ENCODE measurements at places on chromosomes 2 and 18.

- DNase-seq, result no peak
Measured at GRCh38 chr2:160167089-160167740, 32.9 kb downstream of the ITGB6 start.

- no peak for DNase-seq
Measured at GRCh38 chr2:168521053-168521741, 65.1 kb downstream of the CERS6 start.

GRCh38 chr2:166092889-166093288 lies 34.9 kb downstream of the SCN1A start:
- DNase-seq, result no peak

- no peak for DNase-seq
Measured at GRCh38 chr2:28681158-28681571, 70.5 kb upstream of the PPP1CB start.

DNA sequence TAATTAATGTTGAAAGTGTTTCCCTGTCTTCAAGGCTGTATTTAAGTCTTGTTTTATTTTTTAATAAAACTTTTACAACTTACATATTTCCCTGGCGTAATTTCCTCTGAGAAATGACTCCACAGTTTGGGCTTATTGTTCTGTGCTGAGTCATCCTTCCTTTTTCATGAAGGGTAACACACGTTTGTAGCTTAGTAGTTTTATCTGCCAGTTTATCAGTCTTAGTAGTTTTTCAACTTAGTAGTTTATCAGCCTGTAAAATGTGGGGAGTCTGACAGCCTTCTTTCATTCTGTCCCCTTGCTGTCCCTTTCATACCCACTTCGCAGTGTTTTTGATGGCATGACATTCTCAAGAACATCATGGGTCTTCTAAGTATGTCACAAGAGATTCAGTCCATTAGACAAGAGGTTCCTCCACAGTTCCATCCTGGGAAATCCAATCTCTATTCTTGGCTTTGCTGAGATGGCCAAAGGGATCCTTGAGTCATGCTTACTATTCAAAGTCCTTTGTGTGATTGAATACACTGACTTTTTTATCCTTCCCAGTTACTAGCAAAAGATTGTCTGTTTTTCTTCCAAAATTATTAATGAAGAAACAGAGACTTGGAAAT lies 60.0 kb upstream of the SGPP2 start:
- no peak for DNase-seq

DNA sequence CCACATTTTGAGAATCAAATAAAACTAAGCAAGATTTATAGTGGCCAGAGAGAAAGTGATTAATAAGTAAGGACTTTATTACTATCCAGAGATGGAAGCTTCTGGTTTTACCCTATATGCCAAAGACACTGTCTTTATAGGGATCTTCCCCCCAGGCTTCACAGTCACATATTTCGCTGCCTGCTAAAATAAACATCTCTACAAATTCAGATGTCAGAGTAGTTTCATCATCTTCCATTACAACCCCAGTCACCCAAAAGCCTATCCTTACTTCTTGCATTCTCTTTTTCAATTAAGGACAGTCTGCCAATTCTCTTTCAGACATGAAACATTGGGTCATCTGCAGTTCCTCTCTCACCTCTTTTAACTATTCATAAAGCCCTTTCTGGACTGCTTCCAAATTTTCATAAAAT lies 28.3 kb downstream of the CREB1 start:
- no peak for DNase-seq

- no peak for DNase-seq
Measured at GRCh38 chr2:235024191-235024860, 72.5 kb downstream of the SH3BP4 start.

DNA sequence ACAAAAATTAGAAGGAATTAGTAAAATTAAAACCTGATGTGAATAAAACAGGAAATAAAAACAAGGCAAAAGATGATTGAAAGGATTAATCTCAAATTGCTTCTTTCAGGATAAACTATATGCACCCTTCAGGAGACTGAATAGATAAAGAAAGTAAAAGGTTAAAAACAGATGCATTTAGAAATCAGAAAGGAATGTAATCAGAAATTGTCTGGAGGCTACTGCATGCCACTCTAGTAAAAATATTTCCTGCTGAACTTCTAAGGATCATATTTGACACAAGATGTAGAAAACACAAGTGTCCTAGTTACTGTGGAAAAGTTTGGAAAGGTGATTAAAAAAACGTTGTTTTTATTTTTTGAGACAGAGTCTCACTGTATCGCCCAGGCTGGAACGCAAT lies 16.2 kb downstream of the CHCHD5 start:
- DNase-seq, result no peak

DNA sequence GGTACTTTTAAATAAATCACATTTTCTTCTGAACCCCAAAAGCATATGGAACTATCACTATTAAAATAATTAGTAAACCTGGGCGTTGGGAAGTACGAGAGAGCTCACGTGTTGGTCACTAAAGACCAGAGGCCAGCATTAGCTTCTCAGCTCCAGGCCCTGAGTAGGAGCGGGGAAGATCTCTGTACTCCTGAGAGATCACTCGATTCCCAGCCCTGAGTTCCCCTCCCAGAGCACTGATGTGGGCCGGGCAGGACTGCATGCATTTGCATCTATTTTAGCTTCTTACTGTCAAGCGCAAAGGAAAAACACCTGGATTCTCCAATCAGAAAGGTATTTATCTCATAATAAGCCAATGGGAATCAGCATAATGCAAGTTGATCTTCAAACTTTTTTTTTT lies 6.2 kb downstream of the PXDN start:
- no peak for DNase-seq

- no peak for DNase-seq
Measured at GRCh38 chr2:44753552-44754285, 187.8 kb upstream of the SIX3 start.

- no peak for DNase-seq
Measured at GRCh38 chr18:79136742-79137141, 67.5 kb downstream of the ATP9B start.

DNA sequence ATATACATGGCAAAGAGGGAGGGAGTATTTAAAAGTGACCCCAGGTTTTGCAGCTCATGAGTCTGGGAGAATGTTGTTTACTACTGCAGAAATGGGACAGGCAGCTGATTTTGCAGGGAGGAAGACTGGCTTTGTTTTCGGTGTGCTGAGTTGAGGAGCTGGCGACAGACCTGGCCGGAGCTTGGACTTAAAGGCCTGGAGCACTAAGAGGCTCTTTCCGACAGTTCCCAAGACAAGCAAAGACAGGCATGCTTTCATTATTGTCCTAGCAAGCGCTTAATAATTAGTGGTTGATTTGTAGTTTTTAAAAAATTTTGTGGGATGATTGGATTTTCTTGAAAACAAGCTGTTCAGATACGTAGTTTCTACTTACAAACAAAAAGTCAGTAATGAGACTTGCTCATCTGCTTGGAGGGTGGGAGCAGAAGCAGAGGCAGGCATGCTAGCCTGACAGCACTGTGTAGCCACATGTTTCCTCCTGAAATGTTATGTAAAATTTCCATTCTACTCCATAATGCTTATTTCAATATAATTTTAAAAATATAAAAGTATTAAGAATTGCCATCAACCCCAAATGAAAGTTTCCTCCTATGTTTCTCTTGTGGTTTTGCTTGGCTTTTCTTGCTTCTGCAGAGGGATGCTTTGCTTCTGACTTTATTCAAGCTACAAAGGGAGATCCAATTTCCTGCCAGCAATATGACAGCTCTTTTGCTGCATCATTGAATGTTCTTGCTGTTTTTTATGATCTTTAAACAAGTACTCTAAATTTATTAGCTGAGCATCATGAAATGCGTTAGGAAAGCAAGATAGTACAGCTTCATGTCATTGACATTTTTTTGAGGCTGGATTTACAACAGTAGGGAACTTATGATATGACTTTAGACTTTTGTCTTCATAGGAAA lies 75.8 kb downstream of the PHLPP1 start:
- peak; percentile 66 for DNase-seq

GRCh38 chr18:34956663-34957062 lies 84.5 kb upstream of the MAPRE2 start:
- no peak for DNase-seq

GRCh38 chr2:63721082-63721424 lies 120.6 kb upstream of the UGP2 start:
- DNase-seq, result no peak

GRCh38 chr2:106575955-106576354 lies 88.8 kb downstream of the CD8B2 start:
- DNase-seq, result no peak

GRCh38 chr18:77249569-77250500 lies at the start of gene GALR1:
TSS of gene GALR1 (plus strand) at chr18:77249848. CDS start at chr18:77250549, 701 bp downstream.
- DNase-seq, result no peak

- DNase-seq, result no peak
Measured at GRCh38 chr2:43725711-43726246, 48.1 kb upstream of the DYNC2LI1 start.

- no peak for DNase-seq
Measured at GRCh38 chr2:95669441-95669991, 77.7 kb downstream of the TRIM43 start.

- no peak for DNase-seq
Measured at GRCh38 chr2:37569986-37570679, 101.3 kb downstream of the CDC42EP3 start.

GRCh38 chr2:195652911-195653310 lies 4.1 kb upstream of the SLC39A10 start:
- DNase-seq, result no peak

DNA sequence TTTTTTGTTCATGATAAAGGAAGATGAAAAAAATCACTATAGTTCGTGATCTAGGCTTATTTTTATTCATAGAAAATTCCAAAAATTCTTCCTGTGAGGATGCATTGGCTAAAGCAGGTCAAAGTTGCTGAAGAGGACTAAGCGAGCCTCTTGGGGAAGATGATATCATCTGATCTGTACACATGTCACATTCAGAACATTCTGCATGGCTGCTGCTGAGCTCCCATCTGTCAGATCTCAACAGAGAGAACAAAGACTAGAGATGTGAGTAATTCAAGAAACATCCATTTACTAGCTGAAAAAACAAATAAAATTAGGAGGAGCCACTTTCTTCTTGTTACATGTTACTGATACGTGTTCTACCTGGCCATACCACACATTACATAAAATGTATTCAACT lies 518.6 kb upstream of the FSIP2 start:
- DNase-seq, result no peak

DNA sequence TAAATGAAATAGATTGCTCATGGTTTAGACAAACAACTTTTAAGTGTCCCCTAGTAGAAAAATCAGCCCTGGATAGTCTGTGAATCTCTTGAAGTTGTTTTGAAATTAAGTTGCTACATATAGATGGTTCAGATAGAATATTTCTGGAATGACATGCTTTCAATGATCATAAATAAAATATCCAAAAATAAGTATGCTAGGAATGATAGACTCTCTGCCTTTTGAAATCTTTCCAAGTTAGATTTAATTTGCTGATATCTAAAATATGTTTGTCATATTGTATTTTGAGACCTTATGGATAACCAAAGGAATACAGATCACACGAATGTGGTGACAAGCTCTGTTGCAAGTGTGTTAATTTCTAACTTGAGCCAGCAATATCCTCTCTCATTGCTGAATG lies 488.7 kb downstream of the THSD7B start:
- no peak for DNase-seq

DNA sequence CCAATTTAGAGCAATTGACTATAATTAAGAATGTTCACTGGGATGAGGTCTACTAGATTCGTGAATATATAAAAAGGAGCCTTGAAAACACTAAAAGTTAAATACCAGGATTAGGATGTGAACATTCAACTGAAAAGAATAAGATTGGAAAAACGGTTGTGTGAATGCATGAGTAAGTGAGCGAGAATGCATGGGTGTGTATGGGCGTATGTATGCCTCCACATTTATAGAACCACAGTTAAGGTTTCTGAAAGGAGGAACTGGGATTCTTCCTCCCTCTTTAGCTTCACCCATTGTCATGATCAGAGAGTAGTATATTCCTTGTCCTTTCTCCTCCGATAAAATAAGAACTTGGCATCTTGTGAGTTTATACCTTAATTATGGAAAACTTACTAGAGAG lies 151.1 kb upstream of the UBE2E3 start:
- DNase-seq, result no peak

- no peak for DNase-seq
Measured at GRCh38 chr2:228118940-228119339, 62.5 kb downstream of the SPHKAP start.

- no peak for DNase-seq
Measured at GRCh38 chr2:65754219-65754618, 321.8 kb upstream of the SPRED2 start.

DNA sequence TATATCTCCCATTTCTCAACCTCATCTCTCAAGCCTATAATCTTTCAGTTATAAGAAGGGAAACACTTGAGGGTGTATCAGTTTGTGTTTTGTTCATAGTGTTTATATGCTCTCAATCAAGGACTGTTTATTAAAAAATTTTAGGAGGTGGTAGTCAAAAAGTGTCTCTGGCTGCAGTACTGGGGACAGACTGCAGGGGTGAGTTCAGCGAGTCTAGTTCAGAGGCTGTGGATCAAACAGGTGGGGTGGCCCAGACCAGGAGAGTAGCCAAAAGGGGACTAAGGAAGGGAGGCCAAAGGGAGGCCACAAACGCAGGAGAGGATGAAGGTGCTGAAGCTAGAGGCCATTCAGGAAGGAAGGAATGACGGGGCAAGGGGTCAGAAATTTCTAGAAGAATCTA lies 136.3 kb downstream of the MSH2 start:
- DNase-seq, result no peak

Measured in DMS79 treated with DMSO at 0.1 percent for 48 hours (cell line).